ENCODE measurements at places on chromosomes 3 and 15. TPM values are rescaled to one million over a fixed set of nuclear protein-coding genes. Genes with fewer than 3 reads are reported as not detected.

KCNAB1 gene
- total RNA-seq, result 0.70 TPM

KLHL6 gene
- total RNA-seq, result 13.0 TPM

GRCh38 chr3:111709645-111710044 lies 114.5 kb upstream of the ZBED2 start:
- no peak for DNase-seq

DNA sequence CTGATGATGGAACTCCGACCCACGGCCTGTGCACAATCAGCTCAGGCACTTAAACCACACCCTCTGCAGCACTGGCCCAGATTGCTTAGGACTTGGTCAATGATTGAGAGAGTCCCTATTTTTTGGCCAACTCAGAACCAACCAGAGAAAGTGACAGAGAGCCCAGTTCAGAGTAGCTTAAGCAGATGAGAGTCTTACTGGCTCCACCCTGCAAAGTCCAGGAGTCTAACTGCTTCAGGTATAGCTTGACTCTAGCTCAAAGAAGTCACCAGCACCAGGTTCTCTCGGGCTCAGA lies 20.1 kb downstream of the SLC6A20 start:
- no peak for DNase-seq

DNA sequence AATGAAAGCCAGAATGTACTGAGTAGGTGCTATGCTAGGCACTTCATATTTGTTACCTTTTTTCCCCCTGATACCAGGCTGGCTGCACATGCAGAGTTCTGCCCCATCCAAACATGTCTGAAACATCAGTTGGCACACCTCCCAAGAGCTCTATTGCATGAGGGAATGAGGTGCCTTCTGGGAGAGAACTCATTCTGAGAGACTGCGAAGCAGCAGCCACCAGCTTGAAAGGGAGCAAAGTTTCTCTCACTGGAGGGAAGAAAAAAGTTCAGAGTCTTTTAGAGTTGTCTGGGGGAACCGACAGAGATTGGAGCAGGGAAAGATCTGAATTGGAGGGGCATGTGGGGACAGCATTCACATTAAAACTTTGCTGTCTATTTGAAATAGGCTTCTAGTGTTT lies 84.1 kb downstream of the AGBL1 start:
- no peak for DNase-seq

DNA sequence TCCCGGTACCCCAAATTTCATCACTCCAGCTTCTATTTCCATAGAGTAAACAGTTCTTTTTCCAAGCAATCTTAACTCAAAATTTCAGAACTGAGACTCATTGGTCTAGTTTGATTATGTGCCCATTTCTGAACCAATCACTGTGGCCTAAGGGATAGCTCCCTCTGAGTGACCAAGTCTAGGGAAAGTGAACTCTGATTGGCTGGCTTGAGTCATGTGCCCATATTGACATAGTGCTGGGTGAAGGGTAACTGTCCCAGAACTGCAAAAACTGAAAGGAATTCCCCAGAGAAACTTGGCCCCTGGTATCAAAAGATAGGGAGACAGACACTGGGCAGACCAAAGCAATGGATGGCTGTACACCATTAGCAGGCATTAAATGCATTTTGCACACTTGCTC lies 171.2 kb upstream of the WNT5A start:
- DNase-seq, result no peak

GRCh38 chr3:6644070-6644929 lies 216.6 kb upstream of the GRM7 start:
- no peak for DNase-seq

DNA sequence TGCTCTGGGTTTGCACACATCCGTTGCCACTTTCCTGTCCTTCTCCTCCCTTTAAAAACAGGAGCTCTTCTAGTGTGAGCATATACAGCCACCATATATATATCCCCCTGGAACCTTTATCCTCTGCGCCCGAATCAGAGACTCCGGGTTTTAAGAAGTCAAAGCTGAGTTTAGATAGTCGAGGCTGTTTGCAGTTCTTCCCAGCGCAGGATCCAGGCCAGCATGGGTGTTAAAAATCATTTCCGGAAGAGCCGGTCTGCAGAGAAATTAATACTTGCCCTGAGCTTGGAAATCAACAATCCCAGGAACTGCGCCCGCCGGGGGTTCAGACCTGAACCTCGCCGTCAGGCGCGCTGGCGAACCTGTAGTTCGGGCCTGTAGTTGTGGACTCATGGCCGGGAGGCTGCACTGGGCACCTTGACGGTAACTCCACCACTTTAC lies 2.3 kb downstream of the SHOX2 start:
- DNase-seq, result no peak

RTP1 gene
- total RNA-seq, result not detected

- DNase-seq, result no peak
These were observed 77.5 kb downstream of the ATP10A start for GRCh38 chr15:25785641-25786025.

DNA sequence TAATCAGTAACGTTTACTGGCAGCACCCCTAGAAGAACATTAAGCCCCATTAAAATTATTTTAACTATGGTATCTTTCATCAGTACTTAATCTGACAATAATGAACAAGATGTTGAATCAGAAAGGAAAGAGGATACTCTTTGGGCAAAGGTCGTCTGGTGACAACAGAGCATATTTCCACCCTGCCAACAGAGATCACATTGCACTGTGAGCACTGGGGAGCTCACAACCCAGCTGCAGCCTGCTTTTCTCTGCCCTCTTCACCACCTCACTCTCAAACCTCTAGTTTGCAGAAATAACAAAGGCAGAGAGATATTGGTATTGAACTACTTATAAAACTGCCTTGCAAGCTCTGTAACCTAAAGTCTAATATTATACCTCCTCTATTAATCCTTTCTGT lies 130.0 kb downstream of the FBN1 start:
- DNase-seq, result no peak

Measured in glomerular endothelial cell (primary cell).